Activated CD8-positive, alpha-beta T cell treated with anti-CD3 and anti-CD28 coated beads for 36 hours (primary cell): ENCODE measurements at places on chromosomes 5 and 9. TPM values are rescaled to one million over a fixed set of nuclear protein-coding genes. Genes with fewer than 3 reads are reported as not detected.

- H3K4me3 ChIP-seq = no peak overlapping the region
- no peak for DNase-seq
- H3K27ac ChIP-seq = no peak overlapping the region
- peaks cover 4% of the 10 kb centered on the region for H3K36me3 ChIP-seq
These were observed 98.8 kb downstream of the KLHL3 start for GRCh38 chr5:137636830-137637714.

GRCh38 chr5:132065951-132066701 lies 5.7 kb downstream of the IL3 start:
- peaks cover 46% of the 10 kb centered on the region for H3K4me1 ChIP-seq
- H3K27ac ChIP-seq = no peak overlapping the region
- H3K36me3 ChIP-seq = no peaks in the 10 kb centered on the region

GRCh38 chr9:4894076-4894475 lies 91.0 kb upstream of the JAK2 start:
- no peak overlapping the region for H3K27ac ChIP-seq
- no peak for DNase-seq
- H3K36me3 ChIP-seq = peaks cover 16% of the 10 kb centered on the region
- H3K27me3 ChIP-seq = no peaks in the 10 kb centered on the region

- H3K27ac ChIP-seq = no peak overlapping the region
- DNase-seq = no peak
- H3K4me3 ChIP-seq = no peak overlapping the region
- H3K27me3 ChIP-seq = no peaks in the 10 kb centered on the region
- no peaks in the 10 kb centered on the region for H3K4me1 ChIP-seq
- H3K36me3 ChIP-seq = no peaks in the 10 kb centered on the region
These were observed 71.8 kb upstream of the CLINT1 start for GRCh38 chr5:157930710-157931109.

The NR6A1 gene
- total RNA-seq = 1.1 TPM
